ENCODE measurements at places on chromosomes 7 and 10. TPM values are rescaled to one million over a fixed set of nuclear protein-coding genes. Genes with fewer than 3 reads are reported as not detected.

The PRLHR gene
- 2.4 TPM for total RNA-seq

The NPTX2 gene
- 6.5 TPM for total RNA-seq

The PRPS1L1 gene
- total RNA-seq = not detected

The LEP gene
- not detected for total RNA-seq

The MYL10 gene
- total RNA-seq = not detected

DNA sequence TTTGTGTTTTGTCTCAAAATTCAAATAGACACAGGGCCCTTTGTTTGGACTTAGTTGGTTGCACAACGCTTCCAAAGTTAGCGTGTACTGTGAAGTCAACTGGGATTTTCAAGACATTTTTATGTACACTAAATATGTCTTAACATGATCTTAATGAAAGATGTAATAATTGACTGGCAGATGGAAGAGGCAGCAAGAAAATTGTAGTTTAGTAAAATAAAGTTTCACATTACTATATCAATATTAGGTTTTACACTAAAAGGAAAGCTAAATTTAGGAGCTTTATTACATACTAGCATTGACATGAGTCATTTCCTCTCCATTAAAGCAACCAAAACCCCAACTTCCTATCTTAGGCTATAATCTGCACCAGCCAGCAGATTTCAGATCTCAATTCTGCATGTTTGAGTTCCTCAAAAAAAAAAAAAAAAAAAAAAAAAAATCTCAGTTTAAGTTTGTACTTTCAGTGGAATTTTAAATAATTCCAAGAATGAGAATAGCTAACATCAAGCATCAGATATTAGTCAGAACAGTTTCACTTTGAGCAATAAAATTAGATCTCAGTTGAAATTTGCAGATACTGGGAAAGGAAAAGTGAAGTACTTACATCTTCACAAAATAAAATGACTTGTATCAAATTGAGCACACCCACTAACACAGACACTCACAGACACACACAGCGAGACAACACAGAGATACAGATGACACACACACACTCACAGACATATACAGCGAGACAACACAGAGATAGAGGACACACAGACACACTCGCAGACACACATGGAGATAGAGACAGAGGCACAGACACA is 346.6 kb upstream of the KLF6 start:
- DNase-seq = no peak

- no peak for DNase-seq
These were observed 29.1 kb downstream of the GALNT11 start for GRCh38 chr7:152054367-152055230.

- no peak for DNase-seq
These were observed 43.9 kb upstream of the GPAM start for GRCh38 chr10:112227331-112227987.

DNA sequence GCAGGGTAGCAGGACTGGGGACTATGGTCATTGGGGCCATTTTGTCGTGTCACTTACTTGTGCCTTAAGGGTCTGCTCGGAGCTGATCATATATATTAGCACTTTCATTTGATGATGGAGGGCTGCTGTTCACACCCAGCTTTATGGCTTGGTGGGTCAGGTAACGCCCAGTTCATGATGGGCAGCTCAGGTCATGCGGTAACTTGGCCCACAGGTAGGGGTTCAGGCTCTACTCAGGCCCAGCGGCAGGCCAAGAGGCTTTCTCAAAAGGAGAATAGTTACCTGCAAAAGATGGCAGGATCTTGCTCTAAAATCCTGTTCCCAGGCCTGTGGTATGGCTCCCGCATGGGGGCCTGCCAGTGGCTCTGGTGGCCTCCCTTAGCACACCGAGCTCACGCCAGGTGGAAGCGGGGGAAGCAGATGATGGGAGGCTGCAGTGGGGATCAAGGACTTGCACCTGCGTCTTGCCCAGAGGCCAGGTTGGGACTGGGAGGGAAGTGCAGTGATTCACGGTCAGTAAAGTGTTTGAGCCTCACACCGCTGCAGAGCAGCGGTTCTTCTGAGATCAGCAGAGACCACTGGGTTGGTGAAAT is 109.5 kb downstream of the ADCY1 start:
- no peak for DNase-seq

- peak; percentile 74 for DNase-seq
These were observed 40.3 kb downstream of the COL17A1 start for GRCh38 chr10:104045151-104046089.

DNA sequence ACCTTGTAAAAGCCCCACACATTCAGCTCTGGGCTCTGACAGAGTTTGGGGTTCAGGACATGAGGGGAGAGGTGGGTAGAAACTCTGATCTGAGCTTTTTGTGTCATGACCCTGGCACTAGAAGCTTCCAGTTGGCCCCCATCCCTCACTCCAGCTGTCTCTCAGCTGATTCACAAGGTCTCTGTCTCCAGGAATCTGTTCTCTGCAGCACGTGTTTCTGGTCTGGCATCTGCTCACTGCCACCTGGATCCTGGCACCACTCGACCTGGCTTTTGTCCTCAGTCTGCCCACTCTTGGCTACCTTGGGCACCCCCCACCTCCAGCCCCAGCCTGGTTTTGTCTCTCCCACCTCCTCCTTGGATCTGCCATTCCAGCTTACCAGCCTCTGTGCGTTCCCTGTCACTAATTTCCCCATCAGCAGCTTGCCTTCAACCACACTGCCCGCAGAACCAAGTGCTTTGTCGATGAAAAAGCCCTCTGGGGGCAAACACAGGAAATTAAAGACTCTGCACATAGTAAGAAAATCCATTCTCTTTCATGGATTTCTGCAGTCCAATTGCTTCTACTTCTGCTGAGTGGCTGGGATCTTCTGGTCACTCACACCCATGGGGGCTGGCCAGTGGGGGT is 18.3 kb upstream of the ADCYAP1R1 start:
- no peak for DNase-seq

DNA sequence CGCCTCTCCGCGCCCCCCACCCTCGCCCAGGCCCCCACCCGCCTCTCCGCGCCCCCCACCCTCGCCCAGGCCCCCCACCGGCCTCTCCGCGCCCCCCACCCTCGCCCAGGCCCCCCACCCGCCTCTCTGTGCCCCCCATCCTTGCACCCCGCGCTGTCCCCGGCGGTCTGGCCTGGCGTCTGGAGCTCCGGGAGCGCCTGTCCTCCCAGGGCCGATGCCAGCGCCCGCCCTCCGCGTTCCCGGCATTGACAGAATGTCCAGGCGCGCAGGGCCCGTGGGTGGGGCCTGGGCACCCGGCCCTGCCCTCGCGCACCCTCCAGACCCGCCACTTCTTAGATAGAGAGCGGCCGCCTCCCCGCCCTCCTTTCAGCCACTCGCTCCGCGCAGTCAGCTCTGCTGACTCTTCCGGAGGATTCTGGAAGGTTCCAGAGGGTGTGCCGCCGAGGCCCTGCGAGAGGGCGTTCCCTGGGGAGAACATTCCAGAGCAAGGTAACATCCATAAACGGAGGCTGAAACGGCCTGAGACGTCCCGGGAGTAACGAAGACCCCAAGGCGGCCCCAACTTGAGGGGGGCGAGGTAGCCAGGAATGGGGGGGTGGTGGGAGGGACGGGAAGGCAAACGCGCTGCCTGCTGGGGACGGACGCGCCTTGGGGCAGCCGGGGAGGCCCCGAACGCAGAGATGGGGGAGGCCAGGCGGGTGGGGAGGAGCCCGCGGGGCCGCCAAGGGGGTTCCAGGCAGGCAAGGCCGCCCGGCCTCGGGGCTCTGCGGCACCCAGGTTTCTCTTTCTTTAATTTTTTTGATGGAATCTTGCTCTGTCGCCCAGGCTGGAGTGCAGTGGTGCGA is 117.8 kb downstream of the DYNC2I1 start:
- DNase-seq = no peak

- DNase-seq = no peak
These were observed 132.2 kb upstream of the NPVF start for GRCh38 chr7:25360451-25360850.

GRCh38 chr7:101976411-101976810 is 159.0 kb downstream of the CUX1 start:
- no peak for DNase-seq

DNA sequence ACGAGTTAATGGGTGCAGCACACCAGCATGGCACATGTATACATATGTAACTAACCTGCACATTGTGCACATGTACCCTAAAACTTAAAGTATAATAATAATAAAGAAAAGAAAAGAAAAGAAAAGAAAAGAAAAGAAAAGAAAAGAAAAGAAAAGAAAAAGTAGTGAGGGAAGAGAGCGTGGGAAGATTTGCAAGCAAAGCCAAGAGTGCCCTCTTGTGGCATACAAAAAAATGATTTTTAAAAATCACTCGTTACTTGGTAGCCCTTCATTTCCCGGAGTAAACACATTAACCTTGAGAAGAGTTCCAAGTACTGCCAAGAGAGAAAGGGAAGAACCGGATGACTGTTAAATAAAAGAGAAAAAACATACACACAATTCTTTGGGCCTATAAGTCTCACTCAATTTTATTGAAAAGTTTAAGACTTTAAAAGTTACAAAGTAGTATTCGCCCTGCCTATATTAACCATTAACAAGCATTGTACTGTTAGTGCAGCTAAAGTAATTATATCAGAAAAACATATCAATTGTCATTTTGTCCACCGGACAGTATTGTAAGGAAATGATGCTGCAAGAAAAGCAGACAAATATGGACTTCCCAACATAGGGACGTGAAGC is 6.2 kb upstream of the CH25H start:
- DNase-seq = peak; percentile 34

DNA sequence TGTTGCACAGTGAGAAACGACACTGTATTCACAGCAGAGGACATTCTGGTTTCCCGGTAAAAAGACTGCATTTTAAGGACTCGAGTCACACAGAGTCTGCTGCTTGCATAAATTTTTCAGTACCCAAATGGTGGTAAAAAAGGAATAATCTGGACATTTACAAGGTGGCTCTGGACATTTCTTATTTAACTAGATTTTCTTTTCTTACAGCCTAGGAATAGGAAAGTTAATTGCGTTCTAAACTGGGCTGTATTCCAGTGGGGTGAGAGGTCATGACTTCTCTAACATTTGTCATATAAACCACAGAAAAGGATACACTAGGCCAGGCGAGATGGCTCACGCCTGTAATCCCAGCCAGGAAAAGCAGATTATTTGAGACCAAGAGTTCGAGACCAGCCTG is 237.5 kb upstream of the KLF6 start:
- DNase-seq = no peak
